ENCODE measurements at places on chromosomes 13 and 19.

GRCh38 chr19:2795827-2796658, 10.7 kb downstream of the THOP1 start:
- DNase-seq = no peak

GRCh38 chr19:33416307-33417215, 43.1 kb downstream of the CEBPG start:
- DNase-seq = peak; percentile 87

- DNase-seq = no peak
These were observed at the start of gene GPR18 for GRCh38 chr13:99258210-99258860. TSS of gene GPR18 (minus strand) at chr13:99258379. CDS start at chr13:99255872, 2,507 bp downstream.

GRCh38 chr13:62087124-62087523, 671.5 kb upstream of the PCDH20 start:
- no peak for DNase-seq

DNA sequence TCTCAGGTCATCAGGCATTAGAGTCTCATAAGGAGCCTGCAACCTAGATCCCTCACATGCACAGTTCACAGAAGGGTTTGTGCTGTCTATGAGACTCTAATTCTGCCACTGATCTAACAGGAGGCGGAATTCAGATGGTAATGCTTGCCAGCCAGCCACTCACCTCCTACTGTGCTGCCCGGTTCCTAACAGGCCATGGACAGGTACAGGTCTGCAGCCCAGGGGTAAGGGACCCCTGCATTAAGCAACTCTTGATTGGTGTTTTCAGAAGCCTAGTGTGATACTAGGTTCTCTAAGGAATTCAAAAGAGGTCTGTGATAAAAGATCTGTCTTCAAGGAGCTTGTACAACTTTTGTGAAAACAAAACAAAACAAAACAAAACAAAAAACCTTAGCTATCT, 31.1 kb downstream of the CAB39L start:
- DNase-seq = no peak

GRCh38 chr13:29740961-29741360, 109.5 kb downstream of the UBL3 start:
- DNase-seq = no peak

DNA sequence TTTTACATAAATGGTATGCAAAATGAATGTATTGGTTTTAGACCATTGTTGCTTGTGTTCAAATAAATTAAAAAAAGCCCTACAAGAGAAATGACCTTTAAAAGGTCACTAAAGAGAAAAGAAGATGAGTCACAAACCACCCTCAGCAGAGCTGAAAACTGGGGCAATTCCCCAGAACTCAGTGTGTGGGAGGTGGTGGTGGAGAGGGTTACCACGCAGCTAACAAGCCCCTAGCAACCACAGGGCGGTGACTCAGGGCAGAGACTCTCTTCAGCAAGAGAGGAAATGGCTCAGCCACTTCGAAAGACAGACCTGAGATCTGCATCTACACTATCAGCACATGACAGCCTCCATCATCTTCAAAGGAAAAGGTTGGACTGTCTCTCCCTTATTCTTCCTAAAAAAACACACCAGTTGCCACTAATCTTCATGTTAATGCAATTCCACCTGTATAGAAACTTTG, 29.4 kb upstream of the NDFIP2 start:
- DNase-seq = no peak

GRCh38 chr13:32581177-32581786, 5.0 kb upstream of the PDS5B start:
- no peak for DNase-seq

- no peak for DNase-seq
These were observed 17.4 kb upstream of the POMP start for GRCh38 chr13:28641600-28641926.

DNA sequence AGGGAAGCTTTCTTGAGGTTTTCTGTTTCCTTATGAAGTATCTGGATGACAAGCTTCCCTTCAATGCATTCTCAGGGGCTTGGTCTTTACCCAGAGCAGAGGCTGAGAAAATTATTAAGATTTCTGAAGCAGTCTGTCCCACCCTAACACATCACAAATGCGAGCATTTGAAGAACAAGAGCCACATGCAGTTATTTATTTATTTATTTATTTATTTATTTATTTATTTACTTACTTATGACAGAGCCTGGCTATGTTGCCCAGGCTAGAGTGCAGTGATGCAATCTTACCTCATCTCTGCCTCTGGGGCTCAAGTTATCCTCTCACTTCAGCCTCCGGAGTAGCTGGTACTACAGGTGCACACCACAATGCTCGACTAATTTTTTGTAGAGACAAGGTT, 38.4 kb downstream of the SPRYD7 start:
- DNase-seq = no peak

- DNase-seq = no peak
These were observed 40.2 kb downstream of the CARS2 start for GRCh38 chr13:110665491-110666254.

DNA sequence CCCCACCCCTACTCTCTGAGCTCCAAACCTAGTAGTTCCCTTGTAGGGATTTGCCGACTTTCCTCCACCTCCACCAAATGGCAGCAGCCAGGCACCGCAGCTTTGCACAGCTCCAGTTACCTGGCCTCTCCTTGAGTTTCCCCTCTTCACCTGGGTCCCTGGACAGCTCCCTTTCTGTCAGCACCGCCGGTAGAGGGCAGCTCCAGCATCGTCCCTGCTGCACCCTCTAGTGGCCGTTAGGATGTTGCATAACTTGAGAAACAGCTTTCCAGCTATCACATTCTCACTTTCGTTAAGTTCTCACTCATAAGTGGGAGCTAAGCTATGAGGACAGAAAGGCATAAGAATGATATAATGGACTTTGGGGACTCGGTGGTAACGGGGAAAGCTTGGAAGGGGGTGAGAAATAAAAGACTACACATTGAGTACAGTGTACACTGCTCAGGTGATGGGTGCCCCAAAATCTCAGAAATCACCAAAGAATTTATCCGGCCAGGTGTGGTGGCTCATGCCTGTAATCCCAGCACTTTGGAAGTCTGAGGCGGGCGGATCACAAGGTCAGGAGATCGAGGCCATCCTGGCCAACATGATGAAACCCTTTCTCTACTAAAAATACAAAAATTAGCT, 60.4 kb upstream of the OLFM4 start:
- peak; percentile 83 for DNase-seq

DNA sequence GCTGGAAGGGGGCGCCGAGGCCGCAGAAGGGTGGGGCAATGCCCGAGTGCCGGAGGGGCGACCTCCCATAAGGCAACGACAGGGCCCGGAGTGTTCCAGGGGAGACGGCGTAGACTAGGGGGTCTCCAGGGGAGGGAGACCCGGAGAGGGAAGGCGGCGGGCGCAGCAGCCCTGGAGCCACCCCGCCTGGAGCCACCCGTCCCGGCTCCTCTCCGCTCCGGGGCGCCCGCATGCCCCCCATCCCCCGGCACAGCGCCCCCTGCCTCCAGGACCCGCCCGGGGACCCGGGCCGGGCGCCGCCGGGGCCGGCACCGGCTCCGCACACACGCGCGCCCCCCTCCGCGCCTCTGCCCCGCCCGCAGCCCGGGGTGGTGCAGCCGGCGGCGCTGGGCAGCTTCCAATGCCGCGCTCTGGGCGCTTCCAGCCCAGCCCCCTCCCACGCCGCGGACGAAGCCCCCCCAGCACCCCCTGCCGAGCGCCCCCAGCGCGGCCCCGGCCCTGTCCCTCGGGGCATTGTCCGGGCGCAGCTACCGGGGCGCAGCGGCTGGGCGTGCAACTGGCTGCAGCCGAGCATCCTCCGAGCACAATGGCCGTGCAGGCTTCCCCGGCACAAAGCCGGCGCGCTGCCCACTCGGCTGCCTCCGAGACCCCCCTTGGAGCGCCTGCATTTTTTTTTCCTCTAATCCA, 519 bp downstream of the PTPRS start:
- DNase-seq = peak; percentile 50

DNA sequence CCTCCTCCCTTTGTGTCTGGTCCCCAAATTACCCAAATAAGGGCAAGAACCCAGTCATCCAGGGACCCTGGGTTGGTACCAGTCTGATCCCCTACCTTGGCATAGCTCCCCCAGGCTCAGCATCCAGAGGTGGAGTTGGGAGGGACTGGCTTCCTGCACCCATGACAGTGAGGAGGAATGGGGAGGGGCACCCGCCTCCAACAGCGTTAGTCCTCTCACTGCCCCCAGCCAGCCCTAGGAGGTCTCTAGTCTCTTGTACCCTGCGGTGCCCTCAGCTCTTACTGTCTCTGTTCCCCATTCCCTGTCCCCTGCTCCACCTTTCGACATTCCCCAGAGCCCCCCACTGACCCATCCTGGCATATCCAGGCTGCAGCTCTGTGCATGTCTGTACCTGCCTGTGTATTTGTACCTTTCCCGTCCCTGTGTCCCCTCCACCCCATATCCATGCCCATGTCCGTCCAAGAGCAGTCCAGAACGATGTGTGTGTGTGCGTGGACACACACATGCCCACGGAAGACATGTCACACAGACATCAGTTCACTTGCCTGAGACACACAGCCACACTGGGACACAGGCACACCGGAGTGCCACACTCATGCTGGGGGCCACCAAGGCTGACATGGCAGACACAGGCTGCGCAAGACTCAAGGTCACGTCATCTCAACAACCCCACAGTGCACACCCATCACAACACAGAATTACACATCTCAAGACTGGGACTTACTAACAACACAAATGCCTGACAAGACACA, 17.8 kb downstream of the ERFL start:
- DNase-seq = no peak

DNA sequence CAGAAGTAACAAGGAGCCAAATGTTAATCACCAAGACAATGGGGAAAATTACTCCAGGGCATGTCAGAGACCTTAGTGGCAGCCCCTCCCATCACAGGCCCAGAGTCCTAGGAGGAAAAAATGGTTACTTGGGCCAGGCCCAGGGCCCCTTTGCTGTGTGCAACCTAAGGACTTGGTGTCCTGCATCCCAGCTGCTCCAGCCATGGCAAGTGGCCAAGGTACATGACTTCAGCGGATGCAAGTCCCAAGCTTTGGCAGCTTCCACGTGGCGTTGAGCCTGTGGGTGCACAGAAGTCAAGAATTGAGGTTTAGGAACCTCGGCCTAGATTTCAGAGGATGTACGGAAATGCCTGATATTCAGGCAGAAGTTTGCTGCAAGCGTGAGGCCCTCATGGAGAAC, 46.7 kb downstream of the OR10H4 start:
- DNase-seq = no peak

DNA sequence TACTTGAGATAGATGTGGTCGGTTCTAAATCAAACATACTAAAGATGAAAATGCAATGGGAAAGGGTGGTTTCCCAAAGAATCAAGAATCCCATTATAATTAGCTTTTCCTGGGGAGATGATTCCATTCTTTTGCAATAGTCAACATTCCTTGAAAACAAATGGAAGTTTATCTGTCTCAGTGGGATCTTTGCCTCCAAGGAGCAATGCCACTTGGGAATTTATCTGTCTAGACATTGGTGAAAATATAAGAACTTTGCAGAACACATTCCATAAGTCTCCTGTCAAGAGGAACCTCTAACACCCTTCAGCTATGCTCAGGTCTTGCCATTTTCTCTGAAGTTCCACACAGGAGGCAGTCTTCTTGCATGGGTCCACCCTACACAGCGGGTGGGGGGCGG, 152.5 kb downstream of the KCTD12 start:
- no peak for DNase-seq

- DNase-seq = no peak
These were observed 44.2 kb upstream of the SHISA2 start for GRCh38 chr13:26095846-26096610.

- no peak for DNase-seq
These were observed 105.6 kb upstream of the SERP2 start for GRCh38 chr13:44267980-44268379.

DNA sequence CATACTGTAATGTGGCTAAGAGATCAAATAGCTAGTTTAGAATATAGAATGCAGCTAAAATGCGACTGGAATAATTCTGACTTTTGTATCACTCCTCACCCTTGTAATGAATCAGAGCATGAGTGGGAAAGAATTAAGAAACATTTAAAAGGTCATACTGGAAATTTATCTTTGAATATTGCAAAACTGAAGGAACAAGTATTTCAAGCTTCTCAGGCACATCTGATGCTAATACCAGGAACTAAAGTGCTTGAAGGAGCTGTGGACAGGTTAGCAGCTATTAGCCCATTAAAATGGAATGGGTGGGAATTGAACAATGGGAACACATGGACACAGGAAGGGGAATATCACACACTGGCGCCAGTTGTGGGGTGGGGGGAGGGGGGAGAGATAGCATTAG, 144.2 kb upstream of the ZNF91 start:
- no peak for DNase-seq

All from Calu3 (cell line).